ENCODE measurements at places on chromosomes 1 and 21.

- no peak for DNase-seq
Observed at GRCh38 chr1:100353071-100353801, 930 bp downstream of the CDC14A start.

DNA sequence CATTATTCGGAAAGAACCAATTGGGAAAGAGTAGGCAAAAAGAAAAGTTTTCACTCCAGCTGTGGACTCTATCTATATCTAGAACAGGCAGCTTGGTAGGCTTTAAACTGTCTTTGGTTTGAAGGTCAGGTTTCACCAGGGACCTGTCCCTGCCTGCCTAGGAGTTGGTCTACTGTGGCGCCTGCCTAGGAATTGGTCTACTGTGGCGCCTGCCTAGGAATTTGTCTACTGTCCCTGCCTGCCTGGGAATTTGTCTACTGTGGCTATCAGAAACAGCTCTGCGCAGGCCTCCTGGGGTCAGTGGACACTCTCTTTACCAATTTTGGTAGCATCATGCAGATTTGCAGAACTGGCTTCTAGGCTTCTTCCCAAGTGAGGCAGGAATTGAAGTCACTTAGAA is 13.8 kb downstream of the USP25 start:
- no peak for DNase-seq

DNA sequence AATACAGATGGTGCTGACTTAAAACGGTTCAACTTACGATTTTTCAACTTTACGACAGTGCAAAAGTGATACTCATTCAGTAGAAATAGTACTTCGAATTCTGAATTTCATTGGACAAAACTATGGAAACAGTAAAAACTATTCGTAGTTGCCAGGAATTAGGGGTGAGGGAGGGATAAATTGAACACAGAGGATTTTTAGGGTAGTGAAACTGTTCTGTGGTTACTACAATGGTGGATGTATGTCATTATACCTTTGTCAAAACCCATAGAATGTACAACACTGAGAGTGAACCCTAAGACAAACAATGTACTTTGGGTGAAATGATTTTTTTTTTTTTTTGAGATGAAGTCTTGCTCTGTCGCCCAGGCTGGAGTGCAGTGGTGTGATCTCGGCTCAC is 7.5 kb downstream of the DDR2 start:
- DNase-seq = no peak

GRCh38 chr1:233569636-233570035 is 44.3 kb upstream of the KCNK1 start:
- DNase-seq = no peak

GRCh38 chr21:42146821-42147220 is 72.1 kb upstream of the ABCG1 start:
- DNase-seq = peak; percentile 45

- no peak for DNase-seq
Observed at GRCh38 chr1:53315046-53315445, 12.8 kb downstream of the LRP8 start.

DNA sequence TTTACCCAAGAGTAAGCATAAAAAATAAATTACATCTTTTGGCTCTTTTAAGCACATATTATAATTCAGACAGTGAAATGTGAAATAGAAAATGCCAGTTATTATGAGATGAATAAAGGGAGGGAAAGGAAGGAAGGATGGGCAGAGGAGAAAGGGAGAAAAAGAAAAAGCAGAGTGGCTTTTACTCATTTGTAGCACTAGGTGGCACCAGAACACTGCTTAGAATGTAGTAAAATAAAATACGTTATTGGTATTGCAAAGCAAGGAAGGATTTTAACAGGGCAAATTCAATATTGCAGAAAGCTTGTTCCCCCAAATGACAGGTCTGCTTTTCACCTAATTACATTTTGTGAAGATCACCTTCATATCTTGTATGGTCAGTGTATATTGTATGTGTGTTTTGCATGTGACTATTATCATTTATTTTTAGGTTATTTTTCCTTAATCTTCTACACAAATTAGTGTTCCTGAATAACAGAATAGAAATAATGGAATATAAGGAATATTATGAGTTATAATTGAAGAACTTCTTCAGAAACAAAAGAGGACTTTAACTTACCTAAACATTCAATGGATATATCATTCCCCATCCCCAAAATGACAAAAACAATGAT is 9.1 kb upstream of the PCNX2 start:
- no peak for DNase-seq

DNA sequence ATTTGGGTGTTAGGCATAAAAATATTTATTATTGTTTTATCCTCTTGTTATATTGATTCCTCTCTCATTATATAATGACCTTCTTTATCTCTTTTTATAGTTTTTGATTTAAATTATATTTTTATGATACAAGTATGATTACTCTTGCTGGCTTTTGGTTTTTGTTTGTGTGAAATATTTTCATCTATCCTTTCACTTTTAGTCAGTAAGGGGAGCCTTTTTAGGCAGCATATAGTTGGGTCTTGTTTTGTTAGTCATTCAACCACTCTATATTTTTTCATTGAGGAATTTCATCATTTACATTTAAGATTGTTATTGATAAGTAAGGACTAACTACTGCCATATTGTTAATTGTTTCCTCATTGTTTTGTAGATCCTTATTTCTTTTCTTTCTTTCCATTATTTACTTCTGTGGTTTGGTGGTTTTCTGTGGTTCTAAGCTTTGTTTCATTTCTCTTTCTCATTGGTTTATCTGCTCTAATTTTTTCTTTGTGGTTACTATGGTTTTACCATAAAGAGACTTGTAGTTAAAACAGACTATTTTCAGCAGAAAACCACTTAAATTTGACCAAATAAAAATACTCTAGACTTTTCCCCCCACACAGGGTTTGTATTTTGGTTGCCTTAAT is 593.1 kb downstream of the NUF2 start:
- DNase-seq = no peak

GRCh38 chr1:243718893-243719292 is 131.2 kb downstream of the AKT3 start:
- DNase-seq = no peak

DNA sequence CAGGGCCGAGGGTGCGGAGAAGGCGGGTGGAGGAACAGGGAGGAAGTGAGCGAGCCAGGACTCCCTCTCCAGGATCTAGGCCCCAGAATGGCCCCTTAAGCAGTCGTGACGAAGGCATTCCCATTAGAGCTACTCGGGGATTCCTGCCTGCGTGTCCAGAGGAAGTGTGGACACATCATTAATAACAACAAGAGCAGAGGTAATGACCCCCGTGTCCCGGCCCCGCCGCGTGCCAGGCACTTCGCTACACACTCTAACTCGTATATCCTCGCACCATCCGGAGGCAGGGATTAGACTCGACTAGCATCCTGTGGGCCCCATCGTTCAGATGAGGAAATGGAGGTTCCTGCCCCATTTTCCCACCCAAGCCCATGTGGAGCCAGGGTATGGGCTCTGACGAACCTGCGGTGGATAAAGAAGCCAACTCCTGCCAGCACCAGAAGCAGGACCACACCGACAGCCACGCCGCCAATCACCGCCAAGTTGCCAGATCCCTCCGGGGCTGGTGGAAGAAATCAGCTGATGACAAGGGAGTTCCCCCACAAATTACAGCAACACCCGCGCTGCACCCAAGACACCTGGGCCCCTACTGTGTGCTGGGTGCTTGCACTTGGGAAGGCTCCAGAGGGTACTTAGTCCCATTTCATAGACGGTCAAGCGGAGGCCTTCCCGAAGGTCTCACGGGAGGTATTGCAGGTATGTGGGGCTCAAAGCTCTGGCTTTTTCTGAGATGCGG is 21.6 kb downstream of the EPHA2 start:
- DNase-seq = no peak

- no peak for DNase-seq
Observed at GRCh38 chr1:70085521-70085920, 119.9 kb downstream of the LRRC40 start.

DNA sequence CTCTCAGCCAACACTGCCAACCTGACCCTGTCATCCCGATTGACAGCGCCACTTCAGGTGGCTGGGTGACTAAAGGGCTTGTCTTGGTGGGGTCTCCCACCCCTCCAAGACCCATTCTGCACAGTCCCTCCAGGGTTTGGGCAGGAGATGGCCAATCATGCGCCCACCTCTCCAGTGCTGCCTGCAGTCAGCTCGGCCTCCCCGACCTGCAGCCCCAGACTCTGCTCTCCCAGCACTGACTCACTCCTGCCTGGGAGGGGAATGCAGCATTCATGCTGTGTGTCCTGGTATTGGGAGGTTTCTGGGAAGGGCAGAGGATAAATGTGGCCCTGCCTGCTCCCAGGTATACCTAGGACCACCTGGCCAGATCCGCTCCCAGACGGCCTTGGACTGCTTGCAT is 9.7 kb downstream of the TMEM81 start:
- DNase-seq = no peak

GRCh38 chr1:100703716-100704115 is 15.8 kb upstream of the VCAM1 start:
- DNase-seq = no peak

DNA sequence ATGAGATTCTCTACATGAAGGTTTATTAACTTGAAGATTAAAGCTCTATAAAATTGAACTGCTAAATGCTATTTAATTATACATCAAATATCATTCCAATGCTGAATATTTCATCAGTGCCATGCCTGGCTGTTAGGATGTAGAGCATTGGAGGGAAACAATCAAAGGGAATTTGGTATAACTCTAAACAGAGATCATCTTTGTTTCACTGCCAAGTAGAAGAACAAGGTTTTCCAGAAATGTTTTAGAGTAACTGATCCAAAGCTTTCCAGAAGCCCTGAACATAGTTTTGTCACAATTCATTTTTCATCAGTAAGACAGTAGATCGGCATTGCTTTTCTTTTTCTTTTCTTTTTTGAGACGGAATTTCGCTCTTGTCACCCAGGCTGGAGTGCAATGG is 5.9 kb upstream of the DSTYK start:
- DNase-seq = no peak

DNA sequence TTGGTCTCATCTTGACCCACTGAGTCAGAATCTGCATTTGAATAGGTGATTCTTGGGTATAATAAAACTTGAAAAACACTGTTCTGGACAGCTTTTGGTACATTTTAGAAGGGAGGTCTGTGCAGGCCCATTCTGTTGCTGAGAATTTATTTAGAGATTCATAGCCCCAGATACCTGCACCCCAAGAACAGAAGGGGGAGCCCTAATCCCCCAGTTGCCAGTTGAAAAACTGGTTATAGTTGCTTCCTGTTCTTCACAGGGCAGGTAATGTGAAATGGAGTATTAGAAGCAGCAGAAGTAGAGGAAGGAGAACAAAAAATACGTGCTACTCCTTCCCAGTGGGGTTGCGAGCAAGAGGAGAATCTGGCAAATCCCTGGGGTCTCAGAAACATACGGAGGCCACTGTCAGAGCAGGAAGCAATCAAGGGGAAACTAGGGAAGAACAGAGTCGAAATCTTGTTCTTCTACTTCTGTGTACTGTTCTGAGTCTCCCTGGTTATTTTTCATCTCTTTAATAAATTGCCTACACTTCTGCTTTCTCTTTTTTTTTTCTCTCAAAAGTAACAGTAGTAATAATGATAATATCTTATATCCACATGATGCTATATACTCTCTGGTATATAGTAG is 4.6 kb upstream of the CLCA2 start:
- no peak for DNase-seq

- DNase-seq = no peak
Observed at GRCh38 chr1:188826800-188827199, 1650.9 kb downstream of the BRINP3 start.

- no peak for DNase-seq
Observed at GRCh38 chr1:175033953-175034352, 10.7 kb upstream of the MRPS14 start.

All from dorsolateral prefrontal cortex (tissue), 122 donors.